ENCODE measurements at places on chromosomes 4 and X.

DNA sequence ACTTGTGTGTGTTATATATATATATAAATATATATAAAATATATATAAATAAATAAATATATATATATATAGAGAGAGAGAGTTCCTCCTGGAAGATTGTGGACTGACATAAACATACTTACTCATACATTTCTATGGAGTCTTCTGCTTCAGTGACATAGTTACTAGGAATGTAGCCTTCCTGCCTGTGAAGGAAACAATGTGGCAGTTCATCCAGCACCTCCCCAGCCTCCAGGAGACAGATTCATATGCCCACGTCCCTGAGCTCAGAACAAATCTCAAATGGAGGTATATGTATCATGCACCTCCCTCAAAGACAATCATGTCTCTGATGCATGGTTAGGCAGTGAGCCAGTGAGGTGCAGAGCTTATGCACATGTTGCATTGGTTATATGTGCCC is 11.4 kb upstream of the TIMM8A start:
- DNase-seq, result no peak

GRCh38 chrX:39779952-39780783 is 317.6 kb downstream of the BCOR start:
- DNase-seq, result no peak

DNA sequence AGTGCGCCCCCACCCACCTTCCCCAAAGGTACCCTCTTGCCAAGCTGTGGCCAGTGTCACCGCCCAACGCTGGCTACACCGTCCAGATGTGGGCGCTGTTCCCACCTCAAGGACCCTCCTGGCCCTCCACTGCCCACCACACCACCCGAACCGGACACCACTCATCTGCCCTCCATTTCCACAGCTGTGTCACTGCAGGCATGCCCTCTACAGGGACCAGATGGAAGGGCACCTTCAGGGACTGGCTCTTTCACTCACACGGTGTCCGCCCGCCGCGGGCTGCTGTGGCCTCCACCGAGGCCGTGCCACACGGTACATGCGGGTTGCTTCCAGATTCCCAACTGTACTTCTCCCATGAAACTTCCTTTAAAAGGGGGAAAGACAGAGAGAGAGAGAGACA is 87.7 kb downstream of the FAM53A start:
- no peak for DNase-seq

DNA sequence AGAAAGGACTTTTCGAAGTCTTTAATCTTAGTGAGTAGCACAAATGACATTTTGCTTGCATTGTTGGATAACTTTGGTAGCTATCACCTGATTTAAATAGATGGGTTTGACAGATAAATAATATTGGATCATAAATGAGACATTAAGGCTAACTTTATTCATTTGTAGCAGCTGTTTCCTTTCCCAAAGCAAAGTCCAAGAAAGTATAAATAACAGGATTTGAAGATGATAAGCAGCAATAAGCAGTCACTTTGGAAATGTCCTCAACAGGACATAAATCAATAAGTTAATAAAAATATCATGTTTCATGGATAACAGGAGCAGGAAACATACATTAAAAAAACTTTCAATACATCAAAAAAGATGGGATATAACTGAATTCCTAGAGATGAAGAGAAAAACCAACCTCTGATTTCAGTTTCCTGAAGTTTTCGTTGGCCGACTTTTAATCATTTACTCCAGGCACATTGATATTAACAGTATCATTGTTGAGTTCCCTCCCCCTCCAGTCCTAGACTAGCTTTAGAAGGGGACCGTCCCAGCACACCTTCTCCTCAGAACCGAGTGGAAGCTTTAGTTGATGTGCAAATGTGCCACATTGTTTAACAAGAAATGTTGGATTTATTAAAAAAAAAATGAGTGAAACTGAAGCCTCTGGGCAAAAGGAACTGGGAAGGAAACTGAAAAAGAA is 169.9 kb upstream of the AGA start:
- DNase-seq, result no peak

GRCh38 chr4:91434631-91435030 is 869.1 kb upstream of the GRID2 start:
- no peak for DNase-seq

DNA sequence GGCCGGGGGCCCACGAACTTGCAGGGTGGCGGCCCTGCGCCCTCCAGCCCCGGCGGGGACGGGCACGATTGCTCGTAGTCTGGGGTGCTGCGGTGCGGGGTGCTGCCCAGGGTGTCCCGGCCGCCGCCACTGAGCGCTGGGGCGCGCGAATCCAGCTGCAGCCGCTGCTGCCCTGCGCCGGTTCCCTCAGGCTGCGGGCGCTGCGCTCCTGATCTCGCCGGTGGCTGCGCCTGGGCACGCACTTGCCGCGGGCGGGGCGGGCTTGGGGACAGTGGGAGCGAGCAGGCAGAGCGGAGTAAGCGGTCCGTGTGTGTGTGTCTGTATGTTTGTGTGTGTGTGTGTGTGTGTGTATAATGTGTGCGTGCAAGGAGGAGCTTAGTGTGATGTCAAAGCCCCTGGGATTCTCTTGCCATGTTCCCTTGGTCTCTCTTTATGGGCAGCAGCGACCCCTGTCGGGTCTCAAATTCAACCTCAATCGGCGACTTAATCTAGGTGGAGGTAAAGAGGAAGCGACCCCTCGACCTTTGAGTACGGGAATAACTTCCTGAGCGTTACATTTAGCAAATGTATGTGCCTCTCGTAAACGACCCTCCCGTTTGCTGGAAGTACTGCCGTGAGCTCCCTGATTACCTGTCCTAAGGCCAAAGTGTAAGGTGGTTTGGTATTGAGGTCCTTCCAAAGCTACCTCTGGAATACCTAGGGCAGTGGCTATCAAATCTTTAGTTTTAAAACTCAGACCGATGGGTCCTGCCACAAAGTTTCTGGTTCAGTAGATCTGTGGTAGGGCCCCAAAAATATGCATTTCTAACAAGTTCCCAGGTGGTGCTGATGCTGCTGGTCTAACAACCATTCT is at the start of gene RNF150:
Gene RNF150, minus strand, starts transcription at position 324 of the 853 bp plus-strand sequence.
- peak; percentile 87 for DNase-seq

DNA sequence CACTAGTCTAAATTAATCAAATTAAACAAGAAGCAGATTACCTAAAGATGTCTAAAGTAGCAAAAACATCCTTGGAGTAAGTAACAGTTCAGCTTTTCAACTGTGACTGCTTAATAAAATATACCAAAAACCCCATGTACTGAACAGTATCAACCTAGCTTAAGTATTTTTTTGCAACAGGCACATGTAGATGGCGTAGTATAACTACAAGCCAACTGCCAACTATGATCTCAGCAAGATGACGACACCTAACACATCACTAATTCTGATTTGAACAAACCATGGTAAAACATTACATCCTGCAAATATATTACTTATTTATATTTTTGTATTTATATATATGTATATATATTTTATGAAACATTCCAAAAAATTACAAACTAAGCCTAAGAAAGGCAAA is 24.5 kb downstream of the DHX15 start:
- DNase-seq, result no peak

GRCh38 chr4:147355847-147356246 is 125.0 kb upstream of the EDNRA start:
- DNase-seq, result no peak

DNA sequence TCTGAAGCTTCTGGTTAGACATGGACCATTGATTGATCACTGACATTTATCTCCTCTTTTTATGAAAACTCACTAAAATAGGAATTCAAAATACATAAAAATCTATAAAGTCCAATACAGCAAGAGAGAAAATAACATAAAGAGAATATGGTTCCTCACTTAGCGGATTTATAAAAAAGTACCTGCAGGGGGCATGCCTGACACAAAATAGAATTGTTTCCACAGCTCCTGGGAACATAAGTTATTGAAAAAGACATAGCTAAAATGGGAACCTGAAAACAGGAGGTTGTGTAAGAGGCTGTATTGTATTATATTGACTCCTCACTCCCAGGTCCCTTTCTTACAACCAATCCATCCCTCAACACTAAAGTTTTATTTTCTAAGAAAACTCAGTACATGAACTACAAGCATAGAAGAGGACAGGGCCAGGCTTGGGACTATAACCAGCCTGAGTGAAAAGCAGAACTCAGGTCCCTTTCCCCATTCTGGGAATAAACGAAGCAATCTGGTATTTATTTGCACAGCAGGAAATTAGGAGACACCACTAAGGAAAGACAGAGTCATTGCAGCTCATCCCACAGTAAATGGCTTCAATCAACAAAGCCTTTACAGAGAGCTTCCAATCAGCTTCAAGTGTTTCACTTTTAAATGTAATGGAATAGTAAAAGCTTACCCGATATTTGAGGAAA is 121.1 kb upstream of the NDST4 start:
- DNase-seq, result peak; percentile 15

- DNase-seq, result no peak
These were observed 337.8 kb upstream of the NOCT start for GRCh38 chr4:138677748-138678147.

DNA sequence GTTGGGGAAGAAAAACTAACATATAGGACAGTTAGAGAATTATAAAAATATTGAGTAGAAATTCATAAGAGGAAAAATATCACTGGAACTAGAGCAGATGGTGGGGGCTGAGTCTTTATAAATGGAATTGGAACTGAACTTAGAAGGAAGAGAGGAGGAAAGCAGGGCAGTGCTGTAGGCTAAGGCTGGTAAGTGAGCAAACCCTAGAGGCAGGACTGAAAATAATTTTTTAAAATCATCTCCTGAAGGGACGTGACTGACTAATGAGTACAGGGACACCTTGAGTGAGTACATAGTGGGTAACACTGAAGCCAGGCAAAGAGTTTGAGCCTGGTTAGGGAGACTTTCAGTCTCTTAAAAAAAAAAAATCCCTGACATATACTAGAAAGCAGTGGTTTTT is 63.3 kb downstream of the GALNT7 start:
- DNase-seq, result no peak

- DNase-seq, result no peak
These were observed 35.0 kb downstream of the DCX start for GRCh38 chrX:111376897-111377578.

- DNase-seq, result no peak
These were observed 134.1 kb downstream of the GASK1B start for GRCh38 chr4:158038718-158039117.

GRCh38 chr4:182642831-182643230 is 274.4 kb downstream of the DCTD start:
- DNase-seq, result peak; percentile 14

DNA sequence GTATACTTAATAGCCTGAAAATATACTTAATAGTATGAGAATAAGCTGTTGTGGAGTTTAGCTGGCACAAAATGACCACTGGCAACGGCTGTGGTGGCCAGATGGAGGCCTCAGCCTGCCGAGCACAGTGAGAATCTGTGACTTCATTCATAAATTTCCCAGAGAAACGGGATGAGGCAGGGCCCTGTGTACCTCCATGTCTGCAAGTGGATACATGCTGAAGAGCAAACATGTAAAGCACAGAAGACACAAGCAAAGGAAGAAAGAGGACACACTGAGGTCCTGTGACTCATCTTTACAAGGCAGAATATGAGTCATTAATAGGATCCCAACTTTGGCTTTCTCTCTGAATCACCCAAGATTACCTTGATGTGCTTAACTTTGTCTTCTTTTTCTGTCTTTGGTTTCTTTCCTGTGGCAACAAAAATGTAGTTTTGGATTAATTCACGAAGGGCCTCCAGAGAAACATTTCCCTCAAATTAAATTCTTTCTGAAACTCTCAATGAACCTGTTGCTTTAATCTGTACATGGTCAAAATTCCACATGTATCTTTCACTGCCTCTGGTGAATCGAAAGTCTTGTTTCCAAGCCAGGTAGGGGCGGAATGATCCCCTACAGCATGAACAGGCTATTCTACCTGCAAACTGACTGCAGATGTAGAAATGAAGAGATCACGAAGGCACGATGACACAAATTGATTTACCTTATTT is 56.4 kb downstream of the IRF2 start:
- no peak for DNase-seq

DNA sequence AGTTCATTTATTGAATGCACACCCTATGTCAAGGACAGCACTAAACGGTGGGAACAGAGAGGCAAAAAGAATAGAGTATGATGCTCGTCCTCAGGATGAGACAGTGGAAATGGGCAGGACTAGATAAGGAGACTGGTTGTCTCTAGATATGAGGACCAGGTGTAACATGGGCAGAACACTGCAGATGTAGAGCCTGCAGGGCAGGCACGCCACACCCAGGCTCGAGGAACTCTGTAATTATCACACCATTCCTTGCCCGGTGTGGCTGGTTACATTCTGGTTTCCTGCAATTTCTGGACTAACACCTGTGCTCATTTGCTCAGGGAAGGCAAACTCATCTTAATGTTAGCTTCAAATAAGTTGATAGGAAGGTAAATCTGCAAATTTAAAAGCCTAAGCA is 334.4 kb downstream of the DHX15 start:
- no peak for DNase-seq
